ENCODE measurements at places on chromosomes 11 and 22.

GRCh38 chr11:15336021-15336420 is 221.3 kb downstream of the INSC start:
- DNase-seq, result no peak

DNA sequence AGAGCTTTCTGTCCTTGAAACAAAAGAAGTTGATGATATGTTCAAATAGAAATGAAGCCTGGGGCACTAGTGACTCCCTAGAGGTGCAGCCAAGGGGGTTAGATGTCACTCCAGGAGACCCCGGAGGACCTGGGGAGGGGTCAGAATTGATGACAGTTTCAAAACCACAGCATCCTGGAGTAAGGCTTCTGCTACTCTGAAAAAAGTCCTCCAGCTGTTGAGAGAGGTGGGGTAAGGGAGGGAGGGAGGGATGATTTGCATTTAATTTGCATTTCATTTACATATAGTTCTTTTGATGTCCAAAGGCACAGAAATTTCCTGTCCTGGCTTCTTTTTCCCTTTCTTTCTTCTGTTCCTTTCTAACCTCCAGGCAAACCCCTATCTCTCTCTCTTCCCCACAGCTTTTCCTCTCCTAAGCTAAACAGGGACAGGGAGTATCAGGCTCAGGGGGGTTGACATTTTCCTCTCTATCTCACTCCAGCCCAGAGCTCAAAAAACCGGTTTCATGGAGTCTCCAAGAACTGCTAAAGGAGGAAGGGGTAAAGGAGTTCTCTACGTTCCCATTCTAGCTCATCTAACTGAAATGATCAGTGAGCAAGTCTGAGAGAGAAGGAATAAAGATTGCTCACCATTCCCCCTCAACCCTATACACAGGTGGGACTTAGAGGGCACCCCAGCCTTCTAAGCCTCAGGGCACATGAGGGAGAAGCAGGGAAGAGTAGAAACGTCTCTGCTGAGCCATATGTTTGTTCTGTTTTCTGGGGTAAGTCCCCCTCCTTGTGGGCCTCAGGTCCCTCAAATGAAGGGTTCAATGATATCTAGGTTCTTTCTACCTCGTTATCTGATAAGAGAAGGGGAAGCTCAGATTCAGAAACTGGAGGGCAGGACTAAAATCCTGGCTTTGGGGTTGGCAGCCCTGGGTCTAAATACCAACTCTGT is 3.5 kb upstream of the POU2F3 start:
- DNase-seq, result no peak

DNA sequence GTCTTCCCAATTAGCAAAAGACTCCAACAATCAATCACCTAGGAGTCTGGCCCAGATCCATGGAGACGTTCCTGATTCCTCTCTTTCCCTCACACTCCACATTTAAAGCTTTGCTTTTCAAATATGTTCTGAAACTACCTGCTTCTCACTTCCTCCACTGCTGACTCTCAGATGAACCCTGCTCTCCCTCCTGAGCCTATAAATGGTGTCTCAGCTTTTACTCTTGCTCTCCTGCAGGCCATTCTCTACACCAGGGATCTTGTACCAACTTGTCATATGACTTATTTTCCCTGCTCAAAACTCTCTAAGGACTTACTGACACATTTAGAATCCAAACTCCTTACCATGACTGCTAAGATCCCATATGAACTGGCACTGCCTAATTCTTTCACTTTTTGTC is 138.4 kb upstream of the DDI1 start:
- no peak for DNase-seq

DNA sequence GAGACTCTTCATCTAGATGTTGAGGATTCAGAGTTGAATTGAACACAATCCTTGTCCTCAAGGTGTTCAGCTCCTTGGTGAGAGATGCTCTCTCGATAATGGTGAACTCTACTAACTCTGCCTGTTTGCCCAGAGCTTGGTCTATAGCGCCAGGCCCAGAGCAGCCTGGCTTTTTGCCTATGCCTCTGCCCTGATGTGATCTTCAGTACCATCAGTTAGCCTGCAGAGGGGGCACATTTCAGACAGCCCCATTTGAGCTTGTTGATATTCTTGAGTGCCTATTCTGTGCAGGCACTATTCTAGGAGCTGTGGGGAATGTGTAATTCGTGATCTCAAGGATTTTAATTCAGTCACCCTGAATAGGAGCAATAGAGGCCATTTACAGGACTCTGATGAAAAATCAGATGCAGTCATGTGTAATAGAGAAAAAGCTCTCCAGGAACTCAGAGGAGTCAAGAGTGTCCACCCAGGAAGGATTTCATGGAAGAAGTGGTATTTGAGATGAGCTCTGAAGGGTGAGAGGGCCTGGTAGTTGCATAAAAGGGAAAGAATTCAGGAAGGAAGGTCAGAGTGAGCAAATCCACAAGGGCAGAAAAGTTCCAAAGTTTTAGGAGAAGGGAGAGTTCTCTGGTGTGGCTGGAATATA is 19.3 kb downstream of the GTPBP1 start:
- no peak for DNase-seq

DNA sequence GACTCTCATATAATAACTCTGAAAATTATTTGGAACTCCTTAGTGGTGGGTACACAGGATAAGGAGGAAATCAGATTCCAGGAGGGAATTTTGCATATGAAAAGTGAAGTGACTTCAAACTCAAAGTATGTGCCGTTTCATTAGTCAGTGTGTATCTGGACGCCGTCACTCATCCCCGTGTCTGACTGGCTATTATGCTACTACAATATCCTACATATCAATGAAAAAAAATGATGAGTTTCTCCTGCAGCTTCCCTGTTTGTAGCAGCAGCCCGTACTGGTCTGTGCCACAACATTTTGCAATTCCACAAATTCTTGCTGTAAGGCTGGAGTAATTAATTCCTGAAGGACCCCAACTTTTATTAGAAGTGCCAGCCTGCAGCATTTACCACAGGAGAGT is 16.5 kb downstream of the WT1 start:
- no peak for DNase-seq

DNA sequence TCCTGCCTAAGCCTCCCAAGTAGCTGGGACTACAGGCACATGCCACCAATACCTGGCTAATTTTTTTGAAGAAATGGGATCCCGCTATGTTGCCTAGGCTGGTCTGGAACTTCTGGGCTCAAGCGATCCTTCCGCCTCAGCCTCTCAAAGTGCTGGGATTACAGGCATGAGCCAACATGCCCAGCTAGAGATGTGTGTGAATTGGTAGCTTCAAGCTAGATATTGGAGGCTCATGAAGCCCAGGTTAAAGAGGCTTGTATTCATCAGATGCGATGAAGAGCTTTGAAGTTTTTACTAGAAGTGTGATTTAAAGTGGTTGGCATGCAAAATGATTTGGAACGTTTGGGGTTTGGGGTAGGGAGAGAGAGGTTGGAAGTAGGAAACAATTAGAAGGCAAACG is 19.6 kb downstream of the NF2 start:
- no peak for DNase-seq
